ENCODE measurements at places on chromosomes 5 and 9. TPM values are rescaled to one million over a fixed set of nuclear protein-coding genes. Genes with fewer than 3 reads are reported as not detected.

PLEKHG4B gene
- total RNA-seq: 0.04 TPM

FRMPD1 gene
- total RNA-seq: not detected

WDR70 gene
- total RNA-seq: 35.7 TPM

PCDHGB6 gene
- total RNA-seq: 0.06 TPM

FOXD4L6 gene
- not detected for total RNA-seq

FAM81B gene
- not detected for total RNA-seq

OR1J2 gene
- total RNA-seq: not detected

GPR150 gene
- total RNA-seq: 0.38 TPM

GAPT gene
- total RNA-seq: not detected

CTSL gene
- 1.8 TPM for total RNA-seq

TLX3 gene
- not detected for total RNA-seq

PCDHGB3 gene
- total RNA-seq: 0.17 TPM

PCDHA4 gene
- total RNA-seq: not detected

F2R gene
- total RNA-seq: 16.6 TPM

ADGRV1 gene
- total RNA-seq: 0.34 TPM

GABRA6 gene
- total RNA-seq: not detected

PCDHGB5 gene
- 0.19 TPM for total RNA-seq

ENHO gene
- 0.38 TPM for total RNA-seq

KIF27 gene
- total RNA-seq: 3.0 TPM

PAIP2 gene
- 83.6 TPM for total RNA-seq

ARSK gene
- total RNA-seq: 4.7 TPM

FBXW11 gene
- 61.2 TPM for total RNA-seq

SHOC1 gene
- not detected for total RNA-seq

ENTPD2 gene
- total RNA-seq: not detected

TRIM36 gene
- 0.15 TPM for total RNA-seq

ERGIC1 gene
- total RNA-seq: 39.7 TPM

ZFP2 gene
- 0.61 TPM for total RNA-seq

TRPM6 gene
- total RNA-seq: not detected

ENC1 gene
- 0.75 TPM for total RNA-seq

RNF183 gene
- not detected for total RNA-seq

All from activated CD8-positive, alpha-beta memory T cell treated with anti-CD3 and anti-CD28 coated beads for 36 hours (primary cell).